T-helper 17 cell (primary cell): ENCODE measurements at places on chromosomes 7 and 10.

GRCh38 chr10:7205656-7206055, 205.2 kb downstream of the SFMBT2 start:
- no peak for DNase-seq

GRCh38 chr7:142030848-142031247, 35.2 kb downstream of the MGAM start:
- DNase-seq: no peak

DNA sequence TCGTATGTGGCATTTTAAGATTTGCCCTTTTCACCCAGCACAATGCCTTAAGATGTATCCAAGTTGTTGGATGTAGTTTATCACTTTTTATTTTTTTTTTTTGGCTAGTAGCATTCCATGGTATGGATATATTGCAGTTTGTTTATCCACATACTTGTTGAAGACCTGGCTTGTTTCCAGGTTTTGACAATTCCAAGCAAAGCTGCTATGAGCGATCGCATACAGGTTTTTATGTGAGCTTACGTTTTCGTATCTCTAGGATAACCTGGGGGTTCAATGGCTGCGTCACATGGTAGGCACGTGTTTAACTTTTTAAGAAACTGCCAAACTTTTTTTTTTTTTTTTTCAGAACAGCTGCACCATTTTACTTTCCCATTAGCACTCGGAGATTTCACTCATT, 32.2 kb downstream of the BAIAP2L1 start:
- no peak for DNase-seq

DNA sequence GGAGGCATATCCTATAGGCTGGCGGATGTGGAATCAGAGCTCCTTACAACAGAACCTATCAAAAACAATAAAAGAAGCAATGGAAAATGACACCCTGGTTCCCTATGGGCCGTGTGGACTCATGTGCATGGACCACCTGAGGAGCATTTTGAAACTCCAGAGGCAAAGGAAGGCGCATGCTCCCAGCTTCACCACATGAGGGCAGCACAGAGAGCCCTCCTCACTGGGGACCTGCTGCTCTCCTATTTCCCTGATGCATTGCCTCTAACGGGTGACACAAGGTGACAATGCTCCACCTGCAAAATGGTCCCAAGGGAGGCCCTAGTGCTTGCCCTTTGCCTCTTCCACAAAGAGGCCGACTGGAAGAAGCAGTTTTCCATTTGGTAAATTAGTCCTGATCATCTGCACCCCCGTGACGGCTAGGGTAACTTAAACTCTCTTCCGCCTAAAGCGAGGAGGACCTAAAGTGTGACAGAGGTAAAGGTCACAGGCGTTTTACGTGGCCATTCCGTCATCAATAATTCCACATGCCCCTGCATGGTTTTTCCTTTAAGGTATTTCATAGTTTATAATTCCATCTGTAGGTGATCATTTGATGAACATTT, 67.7 kb downstream of the GPAM start:
- DNase-seq: no peak

DNA sequence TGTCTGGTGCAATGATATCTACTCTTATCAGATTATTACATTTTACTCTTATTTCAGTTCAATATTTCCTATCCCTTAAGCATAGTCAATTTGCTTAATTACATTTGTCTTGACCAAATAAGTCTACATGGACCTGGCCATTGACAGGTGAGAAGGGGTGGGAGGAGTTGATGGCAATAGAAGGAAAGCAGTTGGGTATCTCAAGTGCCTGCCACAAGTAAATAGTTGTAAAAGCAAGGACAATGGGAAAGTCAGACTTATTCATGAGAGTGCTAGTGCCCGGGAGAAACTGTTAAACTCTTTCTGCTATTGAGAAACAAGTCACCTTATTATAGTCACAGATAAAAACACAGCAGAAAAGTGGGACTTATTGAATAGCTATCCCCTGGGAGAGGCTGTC, 32.4 kb upstream of the HGF start:
- DNase-seq: no peak

DNA sequence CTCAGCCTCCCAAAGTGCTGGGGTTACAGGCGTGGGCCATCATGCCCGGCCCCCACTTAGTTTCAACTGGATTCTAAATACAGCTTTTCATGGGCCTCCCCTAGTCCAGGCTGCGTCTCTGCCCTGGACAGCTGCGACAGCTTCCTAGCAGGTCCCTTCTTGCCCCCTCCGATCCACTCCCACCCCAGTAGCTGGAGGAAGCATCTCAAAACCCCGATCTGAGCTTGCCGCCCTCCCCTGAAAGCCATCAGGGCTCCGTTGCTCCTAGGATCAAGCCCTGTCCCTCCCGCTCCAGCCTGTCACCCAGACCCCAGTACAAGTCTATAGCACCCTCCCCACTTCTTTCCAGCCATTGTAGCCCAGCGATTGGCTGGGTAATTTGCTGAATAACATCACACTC, 64.5 kb downstream of the VWA2 start:
- DNase-seq: no peak

DNA sequence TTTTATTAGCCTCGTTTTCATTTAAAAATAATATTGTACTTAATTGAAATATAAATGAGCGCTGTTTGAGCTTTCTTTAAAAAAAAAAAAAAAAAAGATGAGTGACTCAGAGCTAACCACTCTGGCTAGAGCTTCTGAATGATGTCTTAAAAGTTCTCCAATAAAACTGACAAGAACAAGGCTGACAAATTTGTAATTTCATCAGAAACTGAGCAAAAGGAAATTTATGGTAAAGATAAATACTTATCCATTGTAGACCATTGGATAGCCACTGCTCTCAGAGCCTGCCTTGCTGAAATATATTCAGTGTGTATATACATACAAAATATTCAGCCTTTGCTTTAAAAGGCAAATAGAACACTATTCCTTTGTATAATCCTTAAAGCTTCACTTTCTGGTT, 91.2 kb upstream of the OIT3 start:
- no peak for DNase-seq

DNA sequence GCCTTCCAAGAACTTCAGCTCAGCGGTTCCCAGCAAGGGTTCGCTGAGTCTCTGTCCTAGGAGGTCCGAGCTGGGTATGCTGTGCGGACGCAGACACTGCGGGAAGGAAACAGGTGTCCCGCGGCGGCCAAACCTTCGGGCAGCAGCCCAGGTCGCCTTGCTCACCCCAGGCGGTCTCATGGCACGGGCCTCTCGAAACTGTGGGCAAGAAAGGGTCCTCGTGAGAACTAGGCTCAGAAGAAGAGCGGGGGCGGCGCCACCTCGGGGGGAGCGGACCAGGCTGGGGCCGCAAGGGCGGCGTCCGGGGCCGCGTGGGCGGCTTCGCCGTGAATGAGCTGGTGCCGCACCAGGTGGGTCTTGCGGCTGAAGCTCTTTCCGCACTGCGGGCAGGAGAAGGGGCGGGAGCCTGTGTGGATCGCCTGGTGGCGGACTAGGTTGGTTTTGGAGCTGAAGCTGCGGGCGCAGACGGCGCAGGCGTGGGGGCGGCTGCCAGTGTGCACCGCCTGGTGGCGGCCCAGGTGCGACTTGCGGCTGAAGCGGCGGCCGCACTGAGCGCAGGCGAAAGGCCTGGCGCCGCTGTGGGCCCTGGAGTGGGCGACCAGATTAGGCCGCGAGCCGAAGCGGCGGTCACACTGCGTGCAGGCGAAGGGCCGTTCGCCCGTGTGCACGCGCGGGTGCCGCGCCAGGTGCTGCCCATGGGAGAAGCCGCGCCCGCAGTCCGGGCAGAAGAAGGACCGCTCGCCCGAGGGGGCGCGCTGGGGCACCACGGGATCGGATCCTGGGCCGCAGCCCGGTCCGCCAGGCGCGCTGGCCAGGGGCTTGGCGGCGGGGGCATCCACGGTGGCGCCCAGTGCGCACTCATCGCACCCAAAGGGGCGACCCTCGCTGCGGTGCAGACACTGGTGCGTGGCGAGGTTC, 8.6 kb downstream of the ZNF467 start:
- no peak for DNase-seq

DNA sequence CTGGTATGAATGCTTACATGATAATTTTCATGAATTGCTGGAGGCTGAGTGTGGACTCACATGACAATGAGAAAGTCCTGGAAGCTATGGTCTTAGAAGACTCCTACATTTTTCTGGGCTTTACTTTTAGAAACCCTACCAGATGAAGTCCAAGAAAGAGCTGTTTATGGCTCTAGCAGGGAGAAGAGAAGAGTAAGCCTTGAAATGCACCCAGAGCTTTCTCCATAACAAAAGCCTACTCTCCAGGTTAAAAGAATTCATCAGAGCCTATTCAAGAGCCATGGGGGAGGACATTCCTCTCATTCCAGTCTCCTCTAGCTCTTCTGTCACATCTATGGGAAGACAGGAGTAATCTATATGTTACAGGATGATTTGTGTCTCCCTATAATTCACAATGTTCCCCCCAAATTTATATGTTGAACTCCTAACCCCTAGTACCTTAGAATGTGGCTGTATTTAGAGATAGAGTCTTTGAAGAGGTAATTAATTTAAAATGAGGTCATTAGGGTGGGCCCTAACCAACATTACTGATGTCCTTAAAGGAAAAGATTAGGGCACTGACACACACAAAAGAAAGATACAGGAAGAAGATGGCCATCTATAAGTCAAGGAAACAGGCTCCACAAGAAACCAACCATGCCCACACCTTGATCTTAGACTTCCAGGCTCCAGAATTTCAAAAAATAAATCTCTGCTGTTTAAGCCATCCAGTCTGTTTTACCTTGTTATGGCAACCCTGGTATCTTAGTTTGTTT, 193.8 kb upstream of the PTER start:
- no peak for DNase-seq

DNA sequence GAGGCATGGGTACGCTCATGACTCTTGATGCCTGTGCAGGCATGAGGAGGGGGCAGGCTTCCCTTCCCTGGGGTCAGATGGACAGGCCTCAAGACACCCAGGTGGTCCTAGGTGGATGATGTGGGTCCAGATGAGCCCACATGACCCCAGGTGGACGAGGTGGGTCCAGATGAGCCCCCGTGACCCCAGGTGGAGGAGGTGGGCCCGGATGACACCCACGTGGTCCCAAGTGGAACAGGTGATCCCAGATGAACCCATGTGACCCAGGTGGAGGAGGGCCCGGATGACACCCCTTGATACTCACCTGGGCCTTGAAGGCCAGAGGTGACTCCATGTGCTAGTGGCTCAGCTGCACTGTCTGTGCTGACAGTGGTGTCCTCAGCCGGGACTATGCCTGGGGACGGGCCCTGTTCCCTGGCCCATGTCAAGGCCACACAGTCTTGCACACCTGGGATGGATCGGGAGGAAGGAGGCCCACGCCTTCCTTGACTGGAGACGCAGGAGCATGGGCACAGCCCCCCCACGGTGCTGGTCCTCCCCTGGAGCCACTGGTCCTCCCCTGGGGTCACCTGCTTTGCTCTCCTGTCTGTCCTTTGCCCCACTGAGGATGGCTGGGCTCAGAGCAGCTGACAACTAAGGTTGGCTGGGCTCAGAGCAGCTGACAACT, 3.2 kb downstream of the PRAP1 start:
- no peak for DNase-seq

GRCh38 chr10:34195364-34196057, 619.6 kb downstream of the PARD3 start:
- no peak for DNase-seq

DNA sequence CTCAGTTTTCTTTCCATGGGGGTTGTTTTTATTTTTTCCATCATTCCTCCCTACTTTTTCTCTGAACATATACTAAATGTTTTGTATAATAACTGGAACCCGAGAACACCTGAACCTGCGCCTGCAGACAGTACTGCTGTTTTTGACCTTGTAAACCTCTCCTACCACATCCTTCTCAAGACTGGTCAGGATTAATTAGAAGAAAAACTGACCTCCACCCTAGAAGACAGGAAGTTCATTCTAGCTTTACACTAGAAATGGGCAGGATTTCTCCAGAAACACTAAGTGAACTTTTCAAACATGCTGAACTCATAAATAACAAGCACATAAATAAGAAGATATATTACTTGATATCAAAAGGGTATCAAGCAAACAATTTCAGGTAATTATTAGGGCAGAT, 751 bp upstream of the HYCC1 start:
- no peak for DNase-seq
